Activated T-cell treated with anti-CD3 and anti-CD28 coated beads for 24 hours (primary cell): ENCODE measurements at places on chromosomes 5 and 9.

DNA sequence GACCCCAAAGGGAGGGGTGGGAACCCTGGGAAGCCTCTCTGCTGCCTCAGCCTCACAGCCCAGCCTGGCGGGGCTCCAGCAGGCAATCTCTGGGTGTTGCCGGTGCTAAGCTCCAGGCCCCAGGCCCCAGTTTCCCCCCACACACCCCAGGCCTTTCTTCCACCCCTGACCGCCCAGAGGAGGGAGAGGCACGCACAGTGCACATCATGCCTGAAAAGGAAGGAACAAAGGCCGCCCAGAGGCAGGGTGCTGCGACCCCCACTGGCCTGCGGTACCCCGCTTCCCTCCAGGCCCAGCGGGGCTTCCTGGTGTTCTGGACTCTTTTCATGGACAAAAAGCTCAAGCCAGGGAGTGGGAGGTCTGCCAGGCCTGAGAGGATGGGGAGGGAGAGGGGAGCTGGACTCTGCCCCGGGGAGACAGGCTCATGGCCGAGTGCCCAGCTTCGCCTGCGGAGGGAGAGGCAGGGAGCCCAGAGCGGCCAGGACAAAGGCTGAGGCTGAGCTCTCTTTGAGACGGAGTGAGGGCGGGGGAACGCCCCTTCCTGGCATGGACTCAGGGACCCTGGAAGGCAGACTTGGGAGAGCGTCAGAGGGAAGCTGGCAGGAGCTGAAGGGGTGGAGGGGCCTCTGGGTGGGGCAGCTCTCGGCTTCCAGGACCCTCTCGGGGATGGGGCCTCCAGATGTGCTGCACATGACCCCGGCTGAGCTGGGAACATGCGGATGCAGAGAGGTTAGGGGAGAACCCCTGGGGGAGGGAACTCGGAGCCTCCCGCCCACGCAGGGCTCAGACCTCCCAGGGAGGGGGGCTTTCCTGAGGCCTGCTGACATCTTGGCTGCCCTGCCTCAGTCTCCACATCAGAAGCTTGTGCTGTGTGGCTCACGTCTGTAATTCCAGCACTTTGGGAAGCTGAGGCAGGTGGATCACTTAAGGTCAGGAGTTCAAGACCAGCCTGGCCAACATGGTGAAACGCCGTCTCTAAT is 1.8 kb upstream of the ENTPD2 start:
- DNase-seq, result no peak

- no peak for DNase-seq
Measured at GRCh38 chr5:140151144-140152021, 23.6 kb upstream of the CYSTM1 start.

GRCh38 chr5:38613992-38614836 is 57.8 kb upstream of the LIFR start:
- DNase-seq, result no peak

GRCh38 chr9:122857815-122858214 is 29.4 kb upstream of the PDCL start:
- no peak for DNase-seq

DNA sequence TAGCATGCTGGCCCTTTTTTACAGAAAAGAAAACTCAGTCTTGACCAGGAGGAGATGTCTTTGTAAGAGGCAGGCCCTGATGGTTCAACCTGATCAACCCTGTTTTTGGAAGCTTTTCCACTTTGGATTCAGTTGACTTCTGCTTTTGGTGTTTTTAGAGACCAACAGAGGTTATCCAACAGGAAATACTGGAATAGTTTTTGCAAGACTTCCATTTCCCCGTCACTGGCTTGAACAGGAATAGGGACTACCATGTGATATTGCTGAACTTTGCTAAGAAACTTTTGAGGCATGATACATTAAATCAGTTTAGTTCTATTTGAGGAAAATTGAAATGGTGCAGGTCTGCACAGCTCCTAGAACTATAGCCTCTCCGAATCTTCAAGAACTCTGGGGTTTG is 17.1 kb upstream of the DAB2 start:
- DNase-seq, result no peak

DNA sequence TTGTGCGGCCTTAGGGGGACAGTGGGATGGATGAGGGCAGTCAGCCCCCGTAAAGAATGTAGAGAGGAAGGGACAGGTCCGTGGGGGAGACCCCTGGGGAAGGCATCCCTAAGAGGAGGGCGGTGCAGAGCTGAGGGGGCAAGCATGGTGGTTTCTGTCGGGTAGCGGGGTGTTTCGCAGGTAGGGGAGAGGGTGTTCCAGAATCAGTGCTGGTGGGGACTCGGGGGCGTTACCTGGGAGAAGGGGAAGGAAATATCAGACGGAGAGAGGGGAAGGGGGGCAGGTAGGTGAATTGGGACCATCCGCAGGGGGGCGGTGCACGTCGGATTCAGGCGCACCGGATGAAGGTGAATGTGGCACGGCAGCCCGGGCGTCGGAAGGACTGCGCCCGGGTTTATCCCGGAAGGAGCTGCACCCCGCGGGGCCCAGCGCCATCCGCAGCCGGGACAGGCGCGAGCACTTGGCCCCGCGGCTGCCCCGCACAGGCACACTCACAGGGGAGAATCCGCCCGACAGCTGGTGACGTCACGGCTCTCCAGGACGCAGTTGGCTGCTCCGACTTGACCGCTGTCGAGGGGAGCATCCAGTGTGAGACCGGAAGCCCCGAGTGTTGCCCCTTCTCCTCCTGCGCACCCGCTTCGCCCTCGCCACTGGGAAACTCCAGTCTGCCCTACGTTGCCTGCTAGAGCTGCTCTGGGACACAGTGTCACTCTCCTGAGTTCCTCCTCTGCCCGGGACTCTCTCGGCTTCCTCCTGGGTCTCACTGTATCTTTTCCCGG is 1.3 kb downstream of the CD72 start:
- DNase-seq, result peak; percentile 42

- DNase-seq, result no peak
Measured at GRCh38 chr5:119750887-119751733, 121.8 kb downstream of the FAM170A start.

DNA sequence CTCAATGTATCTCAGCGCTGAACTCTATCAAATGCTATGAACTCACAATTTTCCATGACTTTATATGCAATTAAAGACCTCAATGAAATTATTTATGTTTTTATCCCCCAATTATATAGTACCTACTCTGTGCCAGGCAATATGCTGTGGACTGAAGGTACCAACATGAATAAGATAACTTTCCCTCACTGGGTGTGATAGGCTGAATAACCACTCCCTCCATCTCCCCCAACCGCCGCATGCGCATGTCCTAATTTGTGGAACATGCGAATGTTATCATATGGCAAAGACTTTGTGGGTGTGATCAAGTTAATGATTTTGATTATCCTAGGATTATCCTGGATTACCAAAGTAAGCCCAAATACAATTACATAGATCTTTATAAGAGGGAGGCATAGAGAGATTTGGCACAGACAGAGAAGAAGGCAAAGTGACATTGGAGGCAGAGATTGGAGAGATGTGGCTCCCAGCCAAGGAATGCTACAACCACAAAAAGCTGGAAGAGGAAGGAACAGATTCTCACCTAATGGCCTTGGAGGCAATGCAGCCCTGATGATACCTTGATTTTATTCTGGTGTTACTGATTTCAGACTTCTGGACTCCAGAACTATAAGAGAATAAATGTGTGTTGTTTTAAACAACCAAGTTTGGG is 149.1 kb upstream of the VCAN start:
- DNase-seq, result no peak

GRCh38 chr9:118510711-118511110 is 806.5 kb downstream of the TLR4 start:
- no peak for DNase-seq

DNA sequence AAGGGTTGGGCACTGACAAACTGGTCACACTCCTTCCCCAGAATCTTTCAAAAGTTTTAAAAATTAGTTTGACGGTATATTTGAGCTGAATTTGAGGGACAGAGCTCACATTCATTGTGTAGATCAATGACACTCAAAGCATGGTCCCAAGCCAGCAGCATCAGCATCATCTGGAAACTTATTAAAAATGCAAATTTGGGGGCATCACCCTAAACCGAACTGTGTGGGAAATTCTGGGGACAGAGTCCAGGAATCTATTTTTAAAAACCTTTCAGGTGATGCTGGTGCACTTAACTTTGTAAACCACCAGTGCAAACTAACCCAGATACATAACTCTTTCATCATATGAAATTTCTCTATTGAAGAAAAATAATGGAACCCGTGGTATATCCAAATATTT is 58.1 kb upstream of the MTAP start:
- no peak for DNase-seq

- no peak for DNase-seq
Measured at GRCh38 chr5:61228229-61228628, 66.0 kb upstream of the SMIM15 start.

DNA sequence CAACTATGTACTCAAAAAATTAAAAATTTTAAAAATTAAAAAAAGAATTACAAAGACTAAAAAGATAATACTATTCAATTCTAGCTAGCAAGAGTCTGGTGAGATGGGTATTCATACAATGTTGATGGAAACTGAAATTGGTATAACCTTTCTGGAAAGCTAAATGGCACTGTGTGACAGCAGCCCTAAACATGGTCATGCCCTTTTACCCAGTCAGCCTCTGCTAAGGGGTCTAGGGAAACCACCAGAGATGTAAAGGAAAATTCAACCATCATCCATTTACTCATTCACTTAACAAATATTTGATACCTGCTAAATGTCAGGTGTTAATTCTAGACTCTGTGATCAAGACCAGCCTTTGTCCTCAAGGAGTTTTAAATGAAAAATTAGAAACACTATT is 29.3 kb downstream of the IL31RA start:
- no peak for DNase-seq

DNA sequence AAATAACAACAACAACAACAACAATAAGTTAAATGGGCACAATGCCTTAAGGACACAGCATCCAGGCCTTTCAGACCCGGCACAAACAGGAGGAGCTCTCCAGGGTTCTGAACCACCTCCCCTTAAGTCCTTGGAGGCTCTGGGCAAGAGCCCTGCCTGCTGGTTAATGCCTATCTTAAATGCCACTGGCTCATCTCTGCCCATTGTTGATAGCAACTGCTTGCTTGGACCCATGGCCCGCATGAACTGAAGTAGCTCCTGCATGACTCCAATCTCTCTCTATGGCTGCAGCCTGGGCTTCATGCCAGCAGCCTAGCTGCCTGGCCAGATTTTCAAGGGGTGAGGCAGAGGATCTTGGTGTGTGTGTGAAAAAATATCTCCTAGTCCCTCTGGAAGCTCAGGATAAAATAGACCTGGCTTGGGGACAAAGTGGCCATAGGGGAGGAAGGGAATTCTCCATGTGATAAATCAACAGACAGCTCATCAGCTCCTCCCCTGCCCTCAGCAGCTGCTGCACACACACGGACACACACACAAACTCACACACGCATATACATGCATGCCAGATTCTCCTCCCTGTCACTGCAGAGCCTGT is 27.4 kb downstream of the FAM219A start:
- no peak for DNase-seq

GRCh38 chr9:133875131-133875530 is 117.0 kb downstream of the VAV2 start:
- no peak for DNase-seq

DNA sequence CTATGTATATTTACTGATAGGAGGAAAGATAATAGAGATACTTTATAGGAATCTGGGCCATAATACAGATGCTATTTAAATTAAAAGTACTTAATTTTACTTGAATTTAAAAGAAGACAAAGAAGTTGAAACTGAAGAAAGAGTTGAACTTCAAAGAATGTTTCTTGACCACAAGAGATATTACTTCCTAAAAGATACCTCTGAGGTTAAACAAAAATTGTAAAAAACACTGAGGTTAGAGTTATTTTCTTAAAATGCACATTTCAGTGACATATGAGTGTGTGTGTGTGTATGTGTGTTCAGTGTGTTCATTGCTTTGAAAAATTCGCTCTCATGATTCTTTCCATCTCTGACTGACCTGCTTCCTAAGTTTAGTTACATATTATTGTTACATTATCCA is 3.5 kb upstream of the SEPTIN8 start:
- DNase-seq, result no peak

DNA sequence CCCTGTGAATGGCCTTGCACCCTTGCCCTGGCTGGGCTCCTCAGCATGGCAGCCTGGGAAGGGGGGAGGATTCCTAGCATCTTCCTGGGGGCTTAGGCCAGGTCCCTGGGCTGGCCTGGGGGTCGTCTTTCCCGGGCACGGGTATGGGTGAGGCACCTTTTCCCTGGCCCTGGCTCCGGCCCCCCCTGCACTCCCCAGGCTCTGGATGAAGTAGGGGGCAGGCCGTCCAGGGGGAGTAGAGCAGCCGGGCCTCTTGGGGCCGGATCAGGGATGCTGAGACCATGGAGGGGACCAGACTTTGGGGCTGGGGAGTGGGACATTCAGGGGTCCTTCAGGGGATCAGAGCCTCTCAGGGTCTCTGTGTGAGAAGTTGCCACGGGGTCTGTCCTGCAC is 6.6 kb downstream of the RXRA start:
- no peak for DNase-seq

- DNase-seq, result no peak
Measured at GRCh38 chr5:169742771-169743296, 105.8 kb downstream of the DOCK2 start.

DNA sequence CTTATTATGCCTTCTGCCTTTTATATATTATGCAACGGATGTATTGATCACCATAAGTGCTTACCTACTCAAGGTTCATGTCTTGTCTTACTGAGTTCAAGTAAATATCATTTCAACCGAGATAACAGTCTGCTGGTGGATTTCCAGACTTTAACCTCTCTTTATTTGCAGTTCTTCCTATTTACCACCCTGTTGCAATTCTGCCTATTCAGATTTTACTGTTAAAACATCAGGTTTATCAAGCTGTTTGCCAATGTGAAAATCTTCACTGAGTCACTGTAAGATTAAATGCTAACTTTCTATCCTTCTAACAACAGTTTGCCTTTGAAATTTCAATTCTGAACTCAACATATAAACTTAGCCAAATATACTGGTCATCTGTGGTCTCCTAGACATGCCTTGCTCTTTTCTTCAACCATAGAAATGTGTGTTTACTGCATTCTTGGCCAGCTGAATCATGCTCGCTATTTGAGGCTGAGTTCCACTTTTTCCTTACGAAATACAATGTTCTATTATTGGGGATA is 471.7 kb upstream of the RORB start:
- DNase-seq, result no peak

- DNase-seq, result no peak
Measured at GRCh38 chr5:106525438-106525837, 1145.3 kb downstream of the EFNA5 start.

- DNase-seq, result no peak
Measured at GRCh38 chr9:98600631-98601030, 108.1 kb downstream of the GABBR2 start.

- no peak for DNase-seq
Measured at GRCh38 chr9:91873637-91874051, 76.4 kb downstream of the ROR2 start.

DNA sequence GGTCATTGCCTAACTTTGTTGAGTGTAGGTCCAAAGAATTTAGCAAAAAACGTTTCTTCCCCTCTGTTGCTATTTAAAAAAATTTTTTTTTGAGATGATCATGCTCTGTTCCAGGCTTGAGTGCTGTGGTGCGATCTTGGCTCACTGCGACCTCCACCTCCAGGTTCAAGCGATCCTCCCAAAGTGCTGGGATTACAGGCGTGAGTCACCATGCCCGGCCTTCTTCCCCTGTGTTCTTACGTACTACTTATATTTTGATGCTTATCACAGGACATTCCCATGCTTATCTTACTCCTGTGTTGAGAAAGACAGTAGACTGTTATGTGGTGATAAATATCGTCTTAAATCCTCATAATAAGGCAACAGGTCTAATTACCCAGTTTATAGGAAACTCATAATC is 2.5 kb downstream of the ACER2 start:
- DNase-seq, result no peak

- DNase-seq, result no peak
Measured at GRCh38 chr5:113295111-113295539, 139.7 kb downstream of the TSSK1B start.

- no peak for DNase-seq
Measured at GRCh38 chr5:104361932-104362331, 799.3 kb upstream of the NUDT12 start.

- peak; percentile 20 for DNase-seq
Measured at GRCh38 chr5:137735555-137736284, at the start of gene KLHL3. TSS of gene KLHL3 (minus strand) at chr5:137736089. CDS start at chr5:137735646, 443 bp downstream.
